ENCODE measurements at places on chromosomes 2 and 18.

- DNase-seq, result no peak
Measured at GRCh38 chr18:48723837-48724236, 185.0 kb downstream of the CTIF start.

DNA sequence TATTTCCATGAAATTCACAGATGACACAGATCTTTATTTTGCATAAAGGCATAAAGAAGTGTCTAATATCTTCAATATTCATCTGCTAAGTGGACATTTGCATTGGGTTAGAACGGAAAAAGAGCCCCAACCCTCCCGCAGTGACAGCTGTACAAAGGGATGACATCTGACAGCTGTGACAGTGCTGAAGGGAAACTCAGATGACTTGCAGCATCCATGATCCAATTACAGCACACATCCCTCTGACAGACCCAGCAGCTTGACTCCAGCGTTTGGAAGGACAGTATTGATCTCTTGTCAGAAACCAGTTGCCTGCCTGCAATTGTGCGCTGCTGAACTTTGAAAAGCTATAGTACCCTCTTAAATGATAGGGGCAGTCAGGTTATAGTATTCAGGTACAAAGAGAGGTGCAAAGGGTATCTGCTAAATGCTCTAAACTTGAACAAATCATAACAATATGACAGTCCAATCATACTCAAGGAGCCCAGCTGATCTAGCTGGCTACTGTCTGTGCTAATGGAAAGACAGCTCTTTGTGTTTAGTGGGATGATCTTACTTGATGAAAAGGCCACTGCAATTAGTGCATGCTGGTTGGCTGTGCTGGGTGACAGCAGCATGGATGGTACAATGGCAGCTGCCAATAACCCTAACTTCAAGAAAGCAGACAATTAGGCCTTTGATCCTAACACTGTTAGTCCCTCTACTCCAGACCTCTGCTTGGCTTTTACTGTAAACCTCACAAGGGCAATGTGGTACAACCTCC lies 599.2 kb downstream of the NR4A2 start:
- no peak for DNase-seq

DNA sequence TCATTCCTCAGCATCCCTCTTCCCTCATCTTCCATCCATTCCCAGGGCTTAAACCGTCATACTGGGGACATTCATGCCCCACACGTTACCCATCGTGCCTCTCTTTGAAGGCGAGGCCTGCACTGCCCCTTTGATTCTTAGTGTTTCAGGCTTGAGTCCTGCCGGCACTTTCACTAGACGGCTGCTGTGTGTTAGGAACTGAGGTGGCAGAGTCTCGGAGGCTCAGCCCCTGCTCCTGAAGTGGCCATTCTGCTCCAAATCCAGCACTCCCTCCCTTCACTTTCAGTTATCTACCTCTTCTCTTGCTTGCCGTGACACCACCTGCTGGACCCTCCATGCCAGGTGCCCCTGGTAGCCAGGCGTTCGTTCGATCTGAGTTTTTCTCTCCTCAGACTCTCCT lies 43.0 kb downstream of the GRHL1 start:
- DNase-seq, result peak; percentile 8

DNA sequence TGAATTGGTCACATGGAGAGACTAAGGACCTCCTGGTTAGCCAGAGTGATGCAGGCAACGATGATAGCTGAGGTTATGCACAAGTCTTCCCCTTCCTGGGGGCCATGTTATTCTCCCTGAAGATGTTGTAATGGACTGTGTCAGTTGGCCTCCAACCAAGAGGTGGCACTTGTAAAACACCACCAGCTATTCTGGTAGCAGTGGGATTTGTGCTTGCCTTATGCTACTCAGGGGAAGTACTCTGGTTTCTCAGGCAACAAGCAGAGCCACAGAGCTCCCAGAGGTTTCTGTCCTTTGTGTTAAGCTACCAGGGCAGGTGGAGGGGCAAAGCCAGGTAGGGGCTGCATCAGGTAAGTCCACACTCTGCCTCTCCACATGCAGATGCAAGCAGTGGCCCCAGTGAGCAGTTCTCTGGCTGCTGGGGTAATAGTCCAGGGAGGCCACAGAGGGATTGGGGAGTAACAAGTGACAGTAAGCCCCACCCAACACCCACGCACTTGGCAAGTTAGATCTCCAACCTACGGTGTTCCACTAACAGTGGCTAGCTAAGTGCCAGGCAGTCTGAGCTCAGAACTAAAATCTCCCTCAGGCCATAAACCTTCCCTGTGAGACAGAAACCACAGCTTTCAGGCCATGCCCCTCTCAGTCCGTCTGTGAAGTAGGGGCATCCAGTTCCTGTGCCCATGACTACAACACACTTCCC lies 99.7 kb downstream of the RND3 start:
- no peak for DNase-seq

- DNase-seq, result peak; percentile 59
Measured at GRCh38 chr2:216519154-216519762, 20.6 kb downstream of the RPL37A start.

- no peak for DNase-seq
Measured at GRCh38 chr2:96072746-96073145, 38.0 kb upstream of the GPAT2 start.

- no peak for DNase-seq
Measured at GRCh38 chr2:85175369-85176299, 42.4 kb downstream of the TCF7L1 start.

DNA sequence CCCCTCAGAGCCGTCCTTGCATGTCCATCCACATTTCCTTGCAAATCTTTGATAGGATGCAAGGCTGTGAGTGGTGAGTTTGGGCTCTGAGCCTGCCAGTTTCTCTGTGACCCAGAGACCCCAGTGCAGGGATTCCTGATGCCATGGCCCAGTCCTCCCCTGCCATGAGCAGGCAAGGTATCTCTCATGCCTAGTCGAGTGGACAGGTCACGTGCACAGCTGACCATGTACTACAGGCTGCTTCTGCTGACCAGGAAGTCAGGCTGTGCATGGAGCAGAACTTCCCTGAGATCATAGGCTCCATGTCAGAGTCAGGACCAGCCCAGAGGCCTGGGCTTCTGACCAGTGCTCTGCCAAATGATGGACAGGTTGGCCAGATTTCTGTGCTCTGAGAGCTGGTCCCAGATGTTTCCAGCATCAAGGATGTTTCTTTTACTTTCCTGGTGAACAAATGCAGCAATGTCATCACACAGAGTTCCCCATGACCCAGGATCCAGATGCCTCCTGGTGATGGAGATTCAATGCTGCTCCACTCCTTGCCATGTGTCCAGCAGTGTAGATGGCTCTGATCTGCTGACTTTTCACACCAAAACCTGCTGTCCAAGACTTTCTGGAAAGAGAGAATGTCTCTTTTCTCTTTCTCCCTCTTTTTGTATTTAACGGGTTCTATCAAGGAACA lies 321.6 kb upstream of the HS6ST1 start:
- no peak for DNase-seq

GRCh38 chr2:176126929-176127773 lies 2.4 kb upstream of the HOXD8 start:
- peak; percentile 83 for DNase-seq

GRCh38 chr2:62852254-62852653 lies 146.7 kb downstream of the EHBP1 start:
- no peak for DNase-seq

DNA sequence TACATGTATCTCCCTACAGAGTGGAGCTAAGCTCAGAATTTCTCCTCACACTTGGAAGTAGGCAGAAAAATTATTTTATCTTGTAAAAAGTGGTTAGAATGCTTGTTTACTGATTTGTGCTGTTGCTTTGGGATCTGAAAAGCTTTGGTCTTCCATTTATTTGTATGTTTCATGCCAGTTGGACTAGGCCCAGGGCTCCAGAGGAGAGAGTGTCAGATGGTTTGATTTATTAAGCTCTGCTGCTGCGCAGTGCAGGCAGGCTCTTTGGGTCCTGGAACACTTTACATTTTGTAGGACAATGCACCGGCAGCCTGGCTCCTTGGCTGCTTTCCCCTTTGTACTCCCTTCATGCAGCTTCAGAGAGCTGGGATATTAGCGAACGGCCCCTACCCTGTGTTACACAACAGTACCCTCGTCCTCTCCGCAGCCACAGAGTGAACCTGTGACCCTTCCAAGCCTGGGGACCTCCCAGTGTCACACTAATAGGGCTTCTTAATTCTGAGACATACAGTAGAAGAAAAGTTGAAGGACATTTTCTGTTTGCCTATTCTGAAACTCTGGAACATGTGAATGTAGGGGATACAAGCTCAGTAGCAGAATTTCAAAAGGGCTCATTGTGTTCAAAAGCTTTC lies 56.7 kb upstream of the EML6 start:
- no peak for DNase-seq

DNA sequence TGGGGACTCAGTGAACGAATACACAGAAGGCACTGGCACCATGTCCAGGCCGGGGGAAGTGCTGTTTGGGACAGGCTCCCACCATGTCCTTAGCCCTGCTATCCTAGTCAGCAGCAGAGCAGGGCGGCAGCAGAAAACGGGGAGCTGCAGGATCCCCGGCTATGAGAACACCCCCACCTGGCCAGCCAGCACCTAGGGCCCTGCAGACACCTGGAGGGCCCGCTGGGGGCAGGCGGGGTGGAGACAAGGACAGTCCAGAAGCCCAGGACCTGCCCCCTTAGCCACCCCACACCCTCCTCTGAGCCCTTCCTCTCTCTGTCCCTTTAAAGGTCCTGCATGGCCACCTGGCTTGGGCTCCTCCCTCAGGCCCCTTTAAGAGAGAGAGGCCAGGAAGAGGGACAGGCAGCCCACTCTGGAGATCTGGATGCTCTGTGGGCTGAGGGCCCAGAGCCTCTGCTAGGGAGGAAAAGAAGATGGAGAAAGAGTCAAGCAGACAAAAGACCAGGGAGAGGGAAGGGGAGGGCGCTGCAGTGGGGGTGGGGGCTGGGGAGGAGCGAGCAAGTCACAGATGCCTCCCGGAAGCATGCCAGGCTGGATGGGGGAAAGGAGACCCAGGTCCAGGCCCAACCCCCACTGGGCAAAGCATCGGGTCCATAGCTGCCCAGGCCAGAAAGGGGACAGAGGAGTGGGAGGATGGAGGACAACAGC lies 48.6 kb downstream of the BIN1 start:
- no peak for DNase-seq

DNA sequence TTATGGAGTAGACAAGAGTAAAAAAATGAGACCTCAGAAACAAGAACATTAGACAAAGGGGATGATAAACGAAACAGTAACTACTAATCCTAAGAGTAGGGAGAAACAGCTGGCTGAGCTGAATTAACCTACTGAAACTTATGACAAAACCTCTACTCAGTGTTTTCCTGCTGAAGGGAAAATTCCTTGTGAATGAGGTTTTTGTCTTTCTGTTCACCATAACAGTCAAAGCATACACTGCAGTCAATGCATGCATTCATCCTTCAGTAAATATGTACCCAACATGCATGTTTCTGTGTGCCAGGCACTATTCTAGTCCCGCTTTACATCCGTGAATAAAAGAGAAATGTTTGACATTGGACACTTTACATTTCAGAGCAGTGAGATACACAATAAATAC lies 805.6 kb upstream of the KLHL29 start:
- DNase-seq, result no peak

GRCh38 chr2:37625796-37626571 lies 45.5 kb downstream of the CDC42EP3 start:
- DNase-seq, result peak; percentile 59

DNA sequence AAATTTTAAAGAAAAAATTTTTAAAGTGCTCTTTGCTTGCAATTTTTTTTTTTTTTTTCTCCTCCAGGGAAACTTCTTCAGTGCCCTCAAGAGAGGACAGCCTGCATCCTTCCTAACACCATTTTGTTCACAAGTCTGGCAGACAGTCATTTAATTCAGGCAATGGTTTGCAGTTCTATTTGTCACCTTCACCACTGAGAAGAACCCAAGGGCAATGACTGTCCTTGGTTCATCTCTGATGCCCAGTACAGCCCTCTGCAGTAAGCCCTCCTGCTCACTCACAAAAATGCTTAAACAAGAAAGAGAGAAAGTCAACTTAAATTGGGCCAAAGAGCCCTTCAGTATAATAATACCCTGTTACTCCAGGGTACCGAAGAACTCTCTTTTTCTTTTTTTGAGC lies 52.4 kb downstream of the TGFA start:
- DNase-seq, result no peak

GRCh38 chr18:3172097-3172496 lies 47.7 kb downstream of the MYOM1 start:
- DNase-seq, result no peak

DNA sequence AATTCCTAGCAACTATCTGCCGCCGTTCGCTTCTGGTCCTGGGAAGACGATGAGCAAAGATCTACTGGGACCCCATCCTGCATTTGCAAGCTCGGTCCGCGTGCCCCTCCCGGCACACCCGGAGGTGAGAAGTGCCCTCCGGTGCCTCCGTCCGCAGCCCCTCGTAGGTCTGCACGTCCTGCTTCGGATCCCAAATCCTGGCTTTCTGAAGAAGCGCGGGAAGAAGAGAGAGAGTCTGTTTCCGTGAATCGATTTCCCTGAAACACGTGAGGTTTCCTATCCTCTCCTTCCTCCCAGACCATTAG lies 5.0 kb upstream of the OSR1 start:
- DNase-seq, result no peak

- DNase-seq, result no peak
Measured at GRCh38 chr18:4510160-4510559, 55.1 kb upstream of the DLGAP1 start.

DNA sequence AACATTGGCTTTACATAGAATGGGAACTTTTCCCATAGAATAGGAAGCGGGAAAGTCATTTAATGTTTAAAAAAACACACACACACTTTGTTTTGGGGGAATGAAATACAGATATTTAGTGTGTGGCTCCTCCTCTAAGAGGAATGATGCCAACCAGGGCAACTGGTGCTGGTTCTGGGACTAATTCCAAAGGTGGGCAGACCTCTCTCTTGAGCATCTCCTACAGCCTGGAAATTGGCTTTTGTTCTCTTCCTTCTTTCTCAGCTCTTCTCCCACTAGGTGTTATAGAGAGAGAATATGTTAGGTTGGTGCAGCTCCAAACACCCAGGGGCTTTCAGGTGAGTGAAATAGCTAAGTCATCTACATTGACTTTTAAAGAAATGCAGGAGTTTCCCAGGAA lies 190.1 kb downstream of the RAD51AP2 start:
- DNase-seq, result no peak

DNA sequence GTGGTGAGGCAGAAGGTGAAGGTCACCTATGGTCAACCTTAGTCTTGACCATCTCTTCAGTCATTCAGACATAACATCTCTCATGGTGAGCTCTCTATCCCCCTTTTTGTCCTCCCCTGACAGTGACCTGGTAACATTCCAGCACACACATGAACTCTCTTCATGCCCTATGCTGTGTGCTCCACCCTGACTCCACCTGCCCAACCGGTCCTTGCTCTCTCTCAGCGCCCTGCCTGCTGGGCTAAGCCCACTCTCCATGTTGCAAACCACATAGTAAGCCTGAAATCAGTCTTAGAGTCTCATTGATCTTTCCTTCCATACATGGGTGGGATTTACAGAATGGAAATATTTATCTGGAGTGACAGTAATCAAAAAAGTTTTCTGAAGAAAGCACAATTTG lies 52.8 kb downstream of the MARCO start:
- no peak for DNase-seq

GRCh38 chr2:235719146-235719942 lies 225.5 kb downstream of the AGAP1 start:
- DNase-seq, result no peak

- DNase-seq, result no peak
Measured at GRCh38 chr2:226142463-226142862, 657.2 kb downstream of the IRS1 start.

- DNase-seq, result no peak
Measured at GRCh38 chr2:26652361-26653041, 11.3 kb upstream of the CIB4 start.

GRCh38 chr2:217978536-217979150 lies 24.2 kb downstream of the TNS1 start:
- DNase-seq, result no peak

GRCh38 chr2:12704378-12704777 lies 12.4 kb upstream of the TRIB2 start:
- no peak for DNase-seq

GRCh38 chr2:131584380-131584779 lies 56.7 kb downstream of the CCDC74A start:
- DNase-seq, result no peak
